Activated naive CD8-positive, alpha-beta T cell treated with anti-CD3 and anti-CD28 coated beads, Interleukin-2, amount 10 ng/mL, durations not matched to agents 7 days and 5 days (primary cell): ENCODE measurements at places on chromosomes 6 and 20. TPM values are rescaled to one million over a fixed set of nuclear protein-coding genes. Genes with fewer than 3 reads are reported as not detected.
A peak's percentile ranks its signal among the peaks of the same experiment; 100 is the strongest.

GRCh38 chr6:133999305-133999704 is 46.3 kb downstream of the TBPL1 start:
- no peak overlapping the region for H3K27ac ChIP-seq
- H3K27me3 ChIP-seq = peaks cover 17% of the 10 kb centered on the region

- DNase-seq = no peak
- H3K4me1 ChIP-seq = peaks cover 1% of the 10 kb centered on the region
Observed at GRCh38 chr6:129921169-129921817, 60.2 kb upstream of the TMEM244 start.

- no peaks in the 10 kb centered on the region for H3K27me3 ChIP-seq
- peaks cover 13% of the 10 kb centered on the region for H3K36me3 ChIP-seq
- H3K4me3 ChIP-seq = no peak overlapping the region
- peak overlapping the region; percentile 42 for H3K27ac ChIP-seq
- DNase-seq = no peak
- H3K4me1 ChIP-seq = peaks cover 14% of the 10 kb centered on the region
Observed at GRCh38 chr6:156250593-156250992, 526.6 kb upstream of the ARID1B start.

LSM2 gene
- total RNA-seq = 97.9 TPM
